ENCODE measurements at places on chromosomes 4 and X.

GRCh38 chr4:659851-660250, 14.2 kb downstream of the ATP5ME start:
- no peak for DNase-seq

DNA sequence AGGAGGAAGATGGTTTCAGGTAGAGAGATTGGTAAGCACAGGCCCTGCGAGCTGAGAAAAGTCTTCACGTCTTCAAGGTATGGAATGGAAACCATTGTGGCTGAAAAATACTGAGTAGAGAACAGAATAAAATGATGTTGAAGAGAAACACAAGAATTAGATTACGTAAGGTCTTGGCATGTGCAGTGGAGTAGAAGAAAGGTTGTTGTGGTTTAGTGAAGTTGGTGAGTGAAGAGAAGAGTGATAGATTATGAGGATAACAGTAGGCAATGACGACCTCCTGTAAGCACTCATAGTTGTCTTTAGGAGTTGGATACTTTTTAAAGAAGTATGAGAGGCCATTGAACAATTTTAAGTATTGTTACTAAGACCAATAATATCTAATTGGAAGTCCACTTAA, 642.6 kb downstream of the PCDH7 start:
- DNase-seq, result no peak

GRCh38 chr4:119103263-119103662, 32.4 kb upstream of the MYOZ2 start:
- DNase-seq, result peak; percentile 76

- no peak for DNase-seq
Observed at GRCh38 chr4:57282933-57283310, 172.7 kb upstream of the IGFBP7 start.

- no peak for DNase-seq
Observed at GRCh38 chrX:44439242-44439794, 95.8 kb upstream of the EFHC2 start.

DNA sequence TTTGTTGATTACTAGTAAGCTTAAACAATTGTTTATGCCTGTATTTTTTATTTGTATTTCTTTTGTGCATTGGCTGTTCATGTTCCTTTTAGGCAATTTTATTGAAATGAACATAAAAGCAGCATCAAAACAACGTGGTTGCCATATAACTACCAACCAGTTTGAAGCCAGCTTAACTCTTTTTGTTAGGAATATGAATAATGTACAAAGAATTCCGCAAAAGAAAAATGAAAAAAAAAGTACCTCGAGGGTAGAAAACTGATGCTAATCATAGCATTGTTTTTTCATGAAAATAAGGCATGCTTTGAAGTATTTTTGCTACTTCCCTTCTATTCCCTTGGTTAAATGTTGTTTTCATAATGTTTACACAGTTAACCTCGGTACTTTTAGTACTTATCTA, 1024.0 kb upstream of the SLIT2 start:
- DNase-seq, result no peak

DNA sequence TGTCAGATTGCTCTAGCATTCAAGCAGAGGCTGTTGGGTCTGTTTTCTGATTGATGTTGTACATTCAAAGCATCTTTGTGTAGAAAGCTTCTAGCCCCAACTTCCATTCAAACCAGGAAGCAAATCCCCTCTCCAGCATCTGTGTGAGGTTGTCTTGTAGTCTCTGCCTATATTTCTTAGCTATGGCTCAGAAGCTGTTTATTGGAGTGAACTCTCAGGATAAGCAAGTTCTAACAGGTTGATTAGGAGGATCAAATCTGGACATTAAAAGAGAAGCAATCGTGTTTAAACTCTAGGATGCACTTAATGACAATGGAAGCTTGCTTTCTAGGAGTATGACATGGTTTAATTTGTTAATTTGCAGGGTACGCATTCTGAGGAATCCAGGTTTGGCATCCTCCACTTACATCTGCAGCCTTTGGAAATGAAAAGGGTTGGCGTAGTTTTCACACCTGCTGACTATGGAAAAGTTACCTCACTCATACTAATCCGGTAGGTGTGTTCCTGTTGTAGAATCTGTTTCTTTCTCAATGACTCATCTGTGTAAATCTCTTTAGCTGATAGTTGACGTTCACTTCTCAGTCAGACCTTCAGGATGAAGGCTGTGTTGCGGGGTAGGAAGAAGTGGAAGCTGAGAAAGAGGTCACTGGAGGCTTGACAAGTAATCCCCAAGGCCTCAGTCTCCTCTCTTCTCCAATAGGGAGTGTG, 88.0 kb upstream of the TLR2 start:
- DNase-seq, result no peak

- DNase-seq, result peak; percentile 90
Observed at GRCh38 chr4:110196206-110196870, 2.1 kb downstream of the ELOVL6 start.

GRCh38 chr4:89338206-89338605, 30.6 kb upstream of the GPRIN3 start:
- DNase-seq, result no peak

- DNase-seq, result no peak
Observed at GRCh38 chr4:675036-675882, 917 bp downstream of the MYL5 start.

GRCh38 chrX:110167952-110168451, 149.9 kb downstream of the AMMECR1 start:
- DNase-seq, result peak; percentile 76

- no peak for DNase-seq
Observed at GRCh38 chr4:172725581-172725980, 443.0 kb upstream of the GALNT7 start.

GRCh38 chr4:22515888-22516541, at the start of gene ADGRA3:
ADGRA3 (minus strand) TSS chr4:22516066; CDS start chr4:22515784, 282 bp downstream.
- DNase-seq, result peak; percentile 92

DNA sequence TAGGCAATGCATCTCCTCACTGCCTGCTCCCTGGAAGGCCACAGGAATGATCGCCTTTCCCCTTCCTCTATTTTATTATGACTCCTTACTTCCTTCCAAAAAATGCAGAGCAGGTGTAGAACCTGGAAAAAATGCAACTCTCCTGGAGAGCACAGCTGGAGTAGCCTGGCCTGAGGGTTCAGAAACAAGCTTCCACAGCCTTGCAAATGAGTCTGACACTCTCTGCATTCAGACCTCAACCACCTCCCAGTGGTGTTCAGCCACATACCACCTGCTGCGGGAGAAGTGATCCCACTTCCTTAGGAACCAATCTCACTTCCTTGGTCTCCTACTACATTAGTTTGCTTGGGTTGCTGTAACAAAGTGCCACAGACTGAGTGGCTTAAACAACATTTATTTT, 368.1 kb upstream of the NOCT start:
- DNase-seq, result peak; percentile 60

- no peak for DNase-seq
Observed at GRCh38 chr4:167908816-167909215, 183.5 kb upstream of the ANXA10 start.

- peak; percentile 68 for DNase-seq
Observed at GRCh38 chr4:138192113-138192512, 50.0 kb downstream of the SLC7A11 start.

DNA sequence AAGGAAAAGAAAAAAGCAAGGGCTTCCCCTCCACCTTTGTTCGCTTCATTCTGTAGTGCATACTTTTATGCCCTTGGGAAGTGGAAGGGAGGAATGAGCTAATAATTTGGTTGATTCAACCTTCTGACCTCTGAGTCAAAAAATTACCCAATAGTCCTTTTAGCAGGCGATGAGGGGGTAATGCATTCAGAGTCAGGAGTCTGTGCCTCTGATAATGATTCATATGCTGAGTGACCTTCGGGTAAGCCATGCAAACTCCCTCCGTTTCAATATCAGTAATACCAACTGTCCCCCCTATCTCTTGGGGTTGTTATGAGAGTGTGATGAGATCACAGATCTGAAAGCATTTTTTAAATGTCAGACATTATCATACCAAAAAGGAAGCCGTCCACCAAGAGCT, 41.6 kb upstream of the ACSL4 start:
- DNase-seq, result no peak

DNA sequence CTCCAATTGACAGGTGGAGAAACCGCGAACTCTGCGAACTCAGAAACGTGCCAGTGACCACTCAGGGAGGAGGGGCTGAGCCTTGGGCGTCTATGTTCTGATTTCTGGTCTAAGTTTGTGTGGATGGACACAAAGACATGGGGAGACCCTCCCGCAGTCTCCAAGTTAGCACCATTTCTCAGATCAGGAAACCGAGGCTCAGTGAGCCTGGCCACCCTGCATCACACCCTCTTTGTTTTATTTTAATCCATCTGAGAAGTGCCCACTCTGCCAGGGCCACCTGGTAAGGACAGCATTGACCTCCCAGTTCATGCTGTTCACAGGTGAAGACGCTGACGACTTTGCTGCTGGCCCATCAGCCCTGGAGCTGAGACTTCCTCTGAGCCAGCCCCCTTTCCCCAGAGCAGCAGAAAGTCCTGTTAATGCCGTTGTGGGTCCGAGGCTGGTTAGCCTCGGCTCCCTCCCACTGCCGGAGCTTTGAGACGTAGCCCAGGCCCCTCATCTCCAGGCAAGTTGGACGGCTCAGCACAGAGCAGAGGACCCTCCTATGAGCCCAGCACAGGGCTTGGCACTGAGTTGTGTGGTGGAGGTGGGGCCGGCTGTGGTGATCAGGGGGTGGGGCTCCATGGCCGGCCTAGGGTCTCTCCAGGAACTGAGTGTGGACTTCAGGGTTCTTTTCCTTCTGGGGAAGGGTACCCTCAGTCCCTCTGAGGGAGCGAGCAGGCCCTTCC, 43.7 kb downstream of the PSAPL1 start:
- peak; percentile 54 for DNase-seq

- no peak for DNase-seq
Observed at GRCh38 chr4:121278811-121279368, 101.9 kb downstream of the QRFPR start.

- DNase-seq, result no peak
Observed at GRCh38 chrX:129748305-129748704, 9.5 kb downstream of the XPNPEP2 start.

DNA sequence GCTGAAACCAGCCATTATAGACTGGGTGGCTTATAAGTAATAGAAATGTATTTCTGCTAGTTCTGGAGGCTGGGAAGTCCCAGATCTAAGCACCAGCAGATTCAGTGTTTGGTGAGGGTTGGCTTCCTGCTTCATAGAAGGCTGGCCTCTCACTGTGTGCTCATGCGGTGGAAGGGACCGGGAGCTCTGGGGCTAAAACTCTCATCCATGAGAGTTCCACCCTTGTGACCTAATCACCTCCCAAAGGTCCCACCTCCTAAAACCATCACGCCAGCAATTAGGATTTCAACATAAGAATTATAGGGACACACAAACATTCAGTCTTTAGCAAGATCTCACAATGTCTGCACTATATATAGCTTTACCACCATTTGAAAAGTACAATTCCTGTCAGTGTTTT, 215.2 kb downstream of the CBR4 start:
- DNase-seq, result no peak

Measured in islet precursor cell (in vitro differentiated cells).